Activated T-helper 17 cell treated with anti-CD3 and anti-CD28 coated beads, Interleukin-2, amount 50 U/mL, for 72 hours (primary cell): ENCODE measurements at places on chromosomes 13 and 19. TPM values are rescaled to one million over a fixed set of nuclear protein-coding genes. Genes with fewer than 3 reads are reported as not detected.

- ATAC-seq = peak; percentile 71
These were observed at the start of gene NECTIN2 for GRCh38 chr19:44845612-44846454. Gene NECTIN2 (plus strand): TSS chr19:44846297. CDS start chr19:44846526, 229 bp downstream.

DNA sequence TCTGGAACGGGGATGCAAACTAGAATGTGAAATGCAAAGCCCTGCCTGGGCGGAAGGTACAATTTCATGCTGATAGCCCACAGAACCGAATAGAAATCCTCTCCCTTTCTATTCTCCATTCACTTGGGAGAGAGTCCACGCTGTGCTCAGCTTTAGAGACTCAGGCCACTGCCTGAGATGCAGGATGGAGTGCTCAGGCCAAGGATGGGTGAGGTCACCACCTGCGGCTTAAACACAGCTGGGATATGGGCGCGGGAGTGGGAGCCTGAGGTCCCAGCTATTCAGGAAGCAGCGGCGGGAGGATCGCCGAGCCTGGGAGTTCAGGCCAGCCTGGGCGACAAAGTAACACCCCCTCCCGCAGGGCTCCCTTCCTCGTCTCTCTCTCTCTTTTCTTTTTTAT lies 446 bp upstream of the ZNF83 start:
- peak; percentile 20 for ATAC-seq

GRCh38 chr13:95948656-95949055 lies 104.5 kb downstream of the UGGT2 start:
- ATAC-seq = no peak

- ATAC-seq = peak; percentile 65
These were observed 37.6 kb upstream of the C1QTNF9 start for GRCh38 chr13:24271601-24272451.

DNA sequence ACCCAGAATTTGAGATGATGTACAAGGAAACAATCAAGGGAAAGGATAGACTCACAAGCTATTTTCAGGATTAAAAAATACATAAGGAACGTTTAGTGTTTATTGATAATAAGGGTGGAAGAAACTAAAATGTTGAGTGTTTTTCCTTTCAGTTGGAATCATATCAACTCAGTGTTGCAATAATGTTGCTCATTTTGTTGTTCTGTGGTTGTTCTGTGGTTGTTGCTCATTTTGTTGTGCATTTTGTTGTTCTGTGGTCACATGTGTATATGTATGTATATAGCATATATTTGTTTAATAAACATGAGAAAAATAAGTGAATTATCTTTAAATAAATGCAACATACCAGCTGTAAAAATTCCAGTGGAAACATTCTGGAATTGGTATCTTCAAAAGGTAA lies 262.4 kb upstream of the SPRY2 start:
- no peak for ATAC-seq

DNA sequence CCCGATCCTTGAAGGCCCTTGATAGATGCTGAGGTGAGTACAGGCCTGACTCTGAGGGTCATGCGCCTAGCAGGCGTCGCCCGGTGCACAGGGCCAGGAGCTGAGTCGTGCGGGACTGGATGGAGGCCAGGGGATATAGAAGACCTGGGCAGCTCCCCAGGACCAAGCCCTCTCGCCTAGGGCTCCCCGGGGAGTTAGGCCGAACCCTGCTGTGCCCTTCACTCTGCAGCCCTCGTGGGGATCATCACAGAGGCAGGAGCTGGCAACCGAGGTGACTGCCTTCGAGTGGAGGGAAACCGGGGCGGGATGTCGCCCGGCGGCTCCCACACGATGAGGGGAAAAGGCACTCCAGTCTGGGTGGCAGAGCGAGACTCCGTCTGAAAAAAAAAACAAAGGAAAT lies 11.7 kb downstream of the CSNK1G2 start:
- no peak for ATAC-seq

- peak; percentile 62 for ATAC-seq
These were observed 547 bp upstream of the INTS6 start for GRCh38 chr13:51453207-51453958.

The C1QTNF9B gene
- total RNA-seq = not detected

- peak; percentile 98 for ATAC-seq
These were observed 314.2 kb downstream of the DLEU7 start for GRCh38 chr13:50529154-50529882.

The LACC1 gene
- total RNA-seq = 6.5 TPM

DNA sequence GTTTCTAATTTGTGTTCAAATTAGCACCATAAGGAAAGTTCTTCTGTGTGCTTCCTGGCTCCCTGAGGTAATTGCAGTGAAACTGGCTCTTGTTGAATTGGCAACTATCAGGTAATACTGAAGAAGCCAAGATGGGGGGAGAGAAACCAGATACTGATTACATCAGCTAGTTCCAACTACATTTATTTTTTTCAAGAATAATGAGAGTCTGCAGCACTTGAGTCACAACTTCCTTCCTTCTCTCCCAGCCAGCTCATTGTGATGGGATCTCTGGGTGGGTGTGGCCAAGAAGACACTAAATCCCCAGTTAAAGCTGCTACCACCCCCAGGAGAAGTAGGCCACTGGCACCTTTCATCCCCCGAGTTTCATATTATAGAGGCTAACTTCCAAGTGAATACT lies 100.7 kb upstream of the RXFP2 start:
- no peak for ATAC-seq

The TJP3 gene
- 1.5 TPM for total RNA-seq

DNA sequence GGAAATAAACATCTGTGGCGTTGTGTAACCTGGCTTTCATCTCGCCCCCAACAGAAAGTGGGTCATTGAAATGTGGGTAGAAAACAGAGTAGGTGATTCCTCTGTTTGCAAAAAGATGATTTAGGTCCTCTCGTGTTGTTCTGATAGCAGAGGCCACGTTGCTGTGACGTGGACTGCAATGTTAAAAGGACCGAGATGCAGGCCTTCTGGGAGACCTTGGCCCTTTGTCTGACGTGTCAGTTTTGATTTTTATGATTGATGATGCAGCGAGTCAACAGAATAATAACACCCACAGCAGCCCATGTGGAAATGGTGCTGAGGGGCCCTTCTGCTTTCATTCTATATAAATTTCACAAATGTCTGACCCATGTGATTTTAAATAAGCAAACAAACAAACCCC lies 68.9 kb downstream of the FGF9 start:
- ATAC-seq = no peak

The TEX26 gene
- not detected for total RNA-seq

The EID2B gene
- total RNA-seq = 2.8 TPM

The PLIN3 gene
- 56.7 TPM for total RNA-seq

GRCh38 chr19:13505164-13505695 lies 1.0 kb downstream of the CACNA1A start:
- ATAC-seq = no peak

- ATAC-seq = no peak
These were observed 530 bp downstream of the MAU2 start for GRCh38 chr19:19321141-19321577.

- peak; percentile 74 for ATAC-seq
These were observed 690 bp upstream of the ARRDC2 start for GRCh38 chr19:18007044-18007916.

The PSG1 gene
- 0.58 TPM for total RNA-seq

DNA sequence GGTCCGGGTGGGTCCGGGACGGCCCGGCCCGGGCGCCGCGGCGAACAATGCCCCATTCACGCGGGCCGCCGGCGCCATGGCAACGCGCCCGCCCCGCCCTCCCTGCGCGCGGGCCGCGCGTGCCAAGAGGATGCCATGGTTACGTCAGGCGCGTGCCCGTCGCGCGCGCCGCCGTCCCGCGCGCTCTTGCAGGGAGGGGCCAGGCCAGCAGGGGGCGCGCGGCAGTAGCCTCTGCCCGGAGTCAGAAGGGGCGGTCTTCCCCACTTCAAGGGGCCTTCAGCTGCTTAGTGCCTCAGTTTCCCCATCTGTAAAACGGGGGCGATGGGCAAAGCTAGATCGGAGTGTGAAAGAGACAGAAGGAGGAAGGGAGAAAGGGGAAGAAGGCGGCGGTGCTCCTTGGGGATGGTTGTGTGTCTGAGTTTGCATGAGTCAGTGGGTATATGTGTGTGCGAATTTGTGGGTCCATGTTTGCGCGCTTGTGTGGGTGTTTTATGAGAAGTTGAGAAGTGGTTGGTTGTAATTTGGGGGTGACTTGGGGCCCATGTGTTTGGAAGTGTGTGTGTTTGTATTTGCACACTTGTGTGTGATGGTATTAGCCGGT lies 11.6 kb upstream of the NFIX start:
- ATAC-seq = peak; percentile 83

DNA sequence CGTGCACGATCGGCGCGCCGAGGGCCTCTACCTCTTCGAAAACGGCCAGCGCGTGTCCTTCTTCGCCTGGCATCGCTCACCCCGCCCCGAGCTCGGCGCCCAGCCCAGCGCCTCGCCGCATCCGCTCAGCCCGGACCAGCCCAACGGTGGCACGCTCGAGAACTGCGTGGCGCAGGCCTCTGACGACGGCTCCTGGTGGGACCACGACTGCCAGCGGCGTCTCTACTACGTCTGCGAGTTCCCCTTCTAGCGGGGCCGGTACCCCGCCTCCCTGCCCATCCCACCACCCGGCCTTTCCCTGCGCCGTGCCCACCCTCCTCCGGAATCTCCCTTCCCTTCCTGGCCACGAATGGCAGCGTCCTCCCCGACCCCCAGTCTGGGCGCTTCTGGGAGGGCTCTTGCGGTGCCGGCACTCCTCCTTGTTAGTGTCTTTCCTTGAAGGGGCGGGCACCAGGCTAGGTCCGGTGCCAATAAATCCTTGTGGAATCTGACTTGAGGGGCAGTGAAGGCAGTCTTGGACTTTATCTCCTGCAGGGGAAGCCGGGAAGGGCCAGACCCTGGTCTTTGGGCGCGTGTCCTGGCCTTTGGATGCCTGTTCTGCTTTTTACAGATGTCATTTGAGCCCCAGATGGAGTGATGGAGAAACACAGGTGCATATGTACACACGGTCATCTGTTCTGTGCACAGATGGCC lies 2.2 kb downstream of the CLEC11A start:
- peak; percentile 44 for ATAC-seq

The SBSN gene
- not detected for total RNA-seq

DNA sequence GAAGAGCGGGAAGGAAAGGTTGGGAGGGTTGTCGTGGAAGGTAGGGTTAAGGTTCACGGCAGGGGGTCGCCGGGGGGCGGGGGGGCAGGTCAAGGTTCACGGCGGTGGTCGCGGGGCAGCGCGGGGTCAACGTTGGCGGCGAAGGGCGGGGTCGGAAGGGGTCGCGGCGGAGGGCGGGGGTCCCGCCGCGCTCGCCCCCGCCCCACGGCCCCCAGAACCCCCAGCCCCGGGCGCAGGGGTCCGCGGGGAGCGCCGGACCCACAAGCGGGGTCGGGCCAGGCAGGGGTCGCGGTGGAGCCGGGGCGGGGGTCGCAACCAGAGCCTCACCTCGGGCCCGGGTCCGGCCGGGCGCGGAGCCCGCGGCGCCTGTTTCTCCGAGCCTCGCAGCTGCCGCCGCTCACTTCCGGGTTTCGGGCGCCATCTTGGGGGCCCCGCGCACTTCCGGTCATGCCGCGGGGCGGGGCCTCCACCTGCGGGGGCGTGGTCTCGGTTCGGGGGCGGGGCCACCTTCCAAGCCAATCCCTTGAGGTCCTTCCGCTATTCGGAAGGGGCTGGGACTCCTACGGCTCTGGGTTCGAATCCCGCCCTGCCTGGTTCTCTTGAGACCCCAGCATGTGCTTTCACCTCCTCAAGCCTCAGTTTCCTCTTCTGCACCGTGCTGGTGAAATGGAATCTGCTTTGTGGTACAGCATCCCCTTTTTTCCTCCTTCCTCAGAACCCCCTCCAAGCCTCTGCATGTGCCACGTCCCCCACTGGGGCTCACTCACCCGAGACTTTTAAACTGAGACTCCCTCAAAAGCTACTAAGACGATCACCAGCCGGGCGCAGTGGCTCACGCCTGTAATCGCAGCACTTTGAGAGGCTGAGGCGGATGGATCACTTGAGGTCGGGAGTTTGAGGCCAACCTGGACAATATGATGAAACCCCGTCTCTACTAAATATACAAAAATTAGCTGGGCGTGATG lies at the start of gene SBNO2:
TSS of gene SBNO2 (minus strand) at position 424 of the 965 bp plus-strand sequence. CDS start 19,992 bp downstream, outside the sequence.
- peak; percentile 91 for ATAC-seq

GRCh38 chr13:110912651-110913051 lies 2.2 kb downstream of the ANKRD10 start:
- ATAC-seq = no peak

DNA sequence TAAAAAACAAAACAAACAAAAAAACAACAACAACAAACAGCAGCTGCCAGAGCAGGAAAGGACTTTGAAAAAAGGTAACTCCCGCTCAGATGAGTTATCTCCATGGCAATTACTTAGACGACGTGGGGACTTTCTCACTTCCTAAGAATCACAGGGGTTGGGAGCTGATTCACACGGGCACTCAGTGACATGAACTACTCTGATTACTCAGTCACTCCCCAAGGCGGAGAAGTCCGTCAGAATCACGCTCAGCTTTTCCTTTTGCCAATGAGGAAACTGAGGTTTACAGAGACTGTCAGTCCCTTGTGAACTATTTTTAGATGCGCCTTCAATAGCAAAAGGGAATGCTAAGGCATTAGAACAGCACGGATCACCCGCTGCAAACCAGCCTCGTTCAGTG lies 32.3 kb upstream of the MATK start:
- ATAC-seq = peak; percentile 90

DNA sequence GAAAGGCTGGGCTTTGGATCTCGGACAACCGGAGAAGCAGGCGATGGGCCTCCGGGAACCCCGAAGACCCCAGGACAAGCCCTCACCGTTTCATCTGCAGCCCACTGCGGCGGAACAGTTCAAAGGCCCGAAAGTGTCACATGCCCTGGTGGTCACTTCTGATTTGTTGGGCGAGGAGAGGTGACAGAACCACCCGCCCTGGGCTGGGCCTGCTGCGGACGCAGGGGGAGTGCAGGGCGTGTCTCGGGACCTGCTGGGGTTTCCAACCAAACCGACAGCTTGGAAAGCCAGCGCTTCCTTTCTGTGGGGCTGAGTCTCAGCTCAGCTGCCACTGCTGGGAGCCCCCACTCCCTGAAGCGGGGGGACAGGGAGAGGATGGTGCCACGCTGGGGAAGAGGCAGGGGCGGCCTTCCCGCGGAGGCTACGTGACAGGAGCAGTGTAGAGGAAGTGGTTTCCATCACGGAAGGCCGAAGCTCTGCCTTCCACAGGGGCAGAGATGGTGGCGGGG lies 22.8 kb upstream of the ZBTB7A start:
- ATAC-seq = peak; percentile 92

- ATAC-seq = no peak
These were observed 802 bp downstream of the CDC37 start for GRCh38 chr19:10402441-10403038.

GRCh38 chr19:16064209-16064889 lies 11.9 kb upstream of the TPM4 start:
- peak; percentile 8 for ATAC-seq

DNA sequence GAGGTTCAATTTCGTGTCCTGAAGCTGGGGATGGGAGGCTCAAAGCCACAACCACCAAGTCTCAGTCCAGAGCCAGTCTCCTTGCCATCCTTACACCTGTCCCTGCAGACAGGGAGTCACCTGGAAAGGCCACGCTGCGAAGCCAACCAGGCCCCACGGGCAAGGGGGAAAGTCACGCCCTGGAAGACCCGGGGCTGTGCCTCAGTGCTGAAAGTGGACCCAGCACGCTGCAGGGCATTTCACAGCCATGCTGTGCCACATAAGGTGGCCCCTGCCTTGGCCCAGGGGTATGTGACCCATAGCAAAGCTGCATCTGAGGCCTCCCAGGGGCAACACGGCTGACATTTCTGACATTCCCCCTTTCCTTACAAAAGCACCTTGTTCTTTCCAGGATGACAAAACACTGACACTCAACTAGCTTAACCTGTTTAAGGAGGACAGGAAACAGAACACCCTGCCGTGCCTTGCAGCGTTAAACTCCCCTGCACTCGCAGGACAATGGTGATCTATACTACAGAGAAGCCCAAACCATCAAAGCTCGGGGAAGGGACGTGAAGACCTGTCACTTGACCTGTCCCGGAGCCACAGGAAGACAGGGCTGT lies 14.8 kb downstream of the CHERP start:
- ATAC-seq = no peak

GRCh38 chr19:13526552-13526951 lies 20.3 kb upstream of the CACNA1A start:
- ATAC-seq = no peak

The KXD1 gene
- total RNA-seq = 116 TPM
